ENCODE measurements at places on chromosomes 1 and 21. TPM values are rescaled to one million over a fixed set of nuclear protein-coding genes. Genes with fewer than 3 reads are reported as not detected.

DNA sequence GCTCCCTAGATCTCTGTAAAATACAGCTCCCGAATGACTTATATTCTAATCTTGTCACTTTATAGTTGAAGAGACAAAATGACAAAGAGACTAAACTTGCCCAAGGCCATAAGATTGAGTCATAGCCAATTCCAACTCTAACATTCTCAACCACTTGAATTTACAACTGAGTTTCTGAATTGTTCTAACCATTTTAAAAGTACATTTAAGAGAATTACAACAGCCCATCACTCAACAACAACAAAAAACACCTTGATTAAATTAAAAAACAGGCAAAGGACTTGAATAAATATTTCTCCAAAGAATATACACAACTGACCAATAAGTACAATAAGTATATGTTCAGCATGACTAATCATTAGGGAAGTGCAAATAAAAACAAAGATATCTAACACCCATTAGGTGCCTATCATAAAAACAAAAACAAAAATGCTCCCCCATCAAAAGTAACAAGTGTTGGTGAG, 8.7 kb upstream of the ADCY10 start:
- H3K27ac ChIP-seq: no peak overlapping the region
- no peak overlapping the region for H3K4me3 ChIP-seq
- H3K4me1 ChIP-seq: no peaks in the 10 kb centered on the region

DNA sequence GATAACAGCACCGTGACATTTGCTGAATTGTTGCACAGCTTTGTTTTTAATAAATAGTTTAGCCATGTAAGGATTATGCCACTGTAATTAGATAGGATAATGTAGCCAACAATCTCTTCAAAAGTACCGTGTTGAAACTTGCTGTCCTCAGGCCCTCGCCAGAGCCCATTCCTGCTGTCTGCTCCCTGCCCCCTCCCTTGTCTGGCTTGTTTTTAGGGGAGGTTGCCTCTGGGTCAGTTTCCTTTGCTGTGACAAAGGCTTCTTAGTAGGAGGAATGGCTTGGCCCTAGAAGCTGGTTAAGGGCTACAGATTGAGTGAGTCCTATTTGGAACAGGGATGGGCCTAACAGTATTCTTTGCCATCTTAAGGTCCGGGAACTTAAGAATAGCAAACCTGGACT, 107.9 kb downstream of the LMO4 start:
- no peak overlapping the region for H3K4me3 ChIP-seq
- no peaks in the 10 kb centered on the region for H3K36me3 ChIP-seq
- no peak overlapping the region for H3K27ac ChIP-seq
- H3K4me1 ChIP-seq: no peaks in the 10 kb centered on the region
- no peak for DNase-seq
- H3K27me3 ChIP-seq: no peaks in the 10 kb centered on the region

- no peak overlapping the region for H3K27ac ChIP-seq
- H3K4me3 ChIP-seq: no peak overlapping the region
- no peak for DNase-seq
- peaks cover 37% of the 10 kb centered on the region for H3K4me1 ChIP-seq
Measured at GRCh38 chr1:8938232-8938999, 7.3 kb upstream of the CA6 start.

GRCh38 chr1:237226177-237226944, 184.4 kb downstream of the RYR2 start:
- H3K27me3 ChIP-seq: no peaks in the 10 kb centered on the region
- H3K4me3 ChIP-seq: no peak overlapping the region
- no peaks in the 10 kb centered on the region for H3K36me3 ChIP-seq
- no peak for DNase-seq

- no peaks in the 10 kb centered on the region for H3K36me3 ChIP-seq
- no peak overlapping the region for H3K4me3 ChIP-seq
- no peaks in the 10 kb centered on the region for H3K27me3 ChIP-seq
- no peaks in the 10 kb centered on the region for H3K4me1 ChIP-seq
Measured at GRCh38 chr1:151859891-151860293, 6.4 kb upstream of the THEM5 start.

GRCh38 chr1:53134961-53135734, 7.3 kb downstream of the SLC1A7 start:
- H3K27ac ChIP-seq: no peak overlapping the region
- H3K27me3 ChIP-seq: no peaks in the 10 kb centered on the region
- H3K4me3 ChIP-seq: no peak overlapping the region
- no peak for DNase-seq

GRCh38 chr21:19245188-19245580, 841.6 kb upstream of the TMPRSS15 start:
- no peaks in the 10 kb centered on the region for H3K36me3 ChIP-seq
- H3K27ac ChIP-seq: no peak overlapping the region

GRCh38 chr1:206583707-206584648, 28.3 kb downstream of the EIF2D start:
- H3K27me3 ChIP-seq: no peaks in the 10 kb centered on the region
- H3K4me1 ChIP-seq: peaks cover 51% of the 10 kb centered on the region
- peaks cover 64% of the 10 kb centered on the region for H3K36me3 ChIP-seq
- peak; percentile 83 for DNase-seq

DNA sequence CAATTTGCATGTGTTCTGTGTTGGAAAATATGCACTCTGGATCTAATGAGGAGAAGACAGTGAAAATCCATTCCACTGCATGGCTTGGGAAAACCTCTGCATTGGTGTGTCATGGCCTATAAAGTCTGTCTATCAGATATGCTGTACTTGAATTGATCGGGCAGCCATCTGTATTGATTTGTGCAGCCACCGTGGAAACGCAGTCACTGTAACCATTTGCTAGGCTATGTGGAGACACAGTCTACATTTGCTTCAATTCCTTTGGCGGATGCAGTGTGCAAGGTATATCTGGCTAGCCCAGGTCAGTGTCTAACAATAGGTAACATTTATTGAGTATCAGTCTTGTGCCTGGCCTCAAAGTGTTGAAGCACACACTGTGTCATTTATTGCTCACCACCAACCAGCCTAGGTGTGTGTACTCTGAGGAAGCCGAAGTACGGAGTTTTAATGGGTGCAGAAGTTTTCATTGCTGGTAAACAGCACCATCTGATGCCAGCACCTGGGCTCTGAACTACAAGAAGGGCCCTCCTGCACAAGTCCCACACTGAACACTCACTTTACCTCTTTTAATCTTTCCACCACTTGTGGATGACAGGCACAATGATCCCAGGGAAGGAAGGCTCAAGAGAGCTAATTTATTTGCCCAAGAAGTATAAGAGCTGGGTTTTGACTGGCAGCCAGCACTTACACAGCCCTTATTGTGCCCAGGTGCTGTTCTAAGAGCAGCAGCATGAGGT, 83.4 kb downstream of the DAB1 start:
- DNase-seq: no peak
- H3K4me3 ChIP-seq: no peak overlapping the region
- H3K27me3 ChIP-seq: no peaks in the 10 kb centered on the region
- no peak overlapping the region for H3K27ac ChIP-seq

- no peak overlapping the region for H3K27ac ChIP-seq
- no peaks in the 10 kb centered on the region for H3K36me3 ChIP-seq
- no peak overlapping the region for H3K4me3 ChIP-seq
- DNase-seq: no peak
- H3K4me1 ChIP-seq: no peaks in the 10 kb centered on the region
- H3K27me3 ChIP-seq: no peaks in the 10 kb centered on the region
Measured at GRCh38 chr1:24126672-24127023, 14.7 kb upstream of the MYOM3 start.

DNA sequence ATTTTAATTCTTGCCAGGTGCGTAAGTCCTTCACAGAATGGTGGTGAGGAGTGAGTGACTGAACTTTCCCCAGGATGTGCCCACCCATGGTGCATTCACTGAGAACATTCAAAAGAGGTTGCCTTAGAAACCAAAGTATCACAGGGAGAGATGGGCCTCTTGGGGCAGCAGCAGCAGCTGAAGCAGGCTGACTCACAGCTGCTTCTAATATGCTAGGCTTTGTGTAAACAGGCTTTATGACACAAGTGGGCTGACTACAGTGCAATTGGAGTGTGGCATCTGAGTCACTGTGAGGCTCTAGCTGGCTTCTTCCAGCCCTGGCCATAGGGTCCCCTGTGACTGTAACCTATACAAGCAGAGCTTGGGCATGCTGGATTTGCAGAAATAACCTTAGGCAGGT, 12.6 kb downstream of the PIGP start:
- no peaks in the 10 kb centered on the region for H3K36me3 ChIP-seq
- H3K4me3 ChIP-seq: no peak overlapping the region
- no peak for DNase-seq
- no peaks in the 10 kb centered on the region for H3K27me3 ChIP-seq
- H3K4me1 ChIP-seq: no peaks in the 10 kb centered on the region

DNA sequence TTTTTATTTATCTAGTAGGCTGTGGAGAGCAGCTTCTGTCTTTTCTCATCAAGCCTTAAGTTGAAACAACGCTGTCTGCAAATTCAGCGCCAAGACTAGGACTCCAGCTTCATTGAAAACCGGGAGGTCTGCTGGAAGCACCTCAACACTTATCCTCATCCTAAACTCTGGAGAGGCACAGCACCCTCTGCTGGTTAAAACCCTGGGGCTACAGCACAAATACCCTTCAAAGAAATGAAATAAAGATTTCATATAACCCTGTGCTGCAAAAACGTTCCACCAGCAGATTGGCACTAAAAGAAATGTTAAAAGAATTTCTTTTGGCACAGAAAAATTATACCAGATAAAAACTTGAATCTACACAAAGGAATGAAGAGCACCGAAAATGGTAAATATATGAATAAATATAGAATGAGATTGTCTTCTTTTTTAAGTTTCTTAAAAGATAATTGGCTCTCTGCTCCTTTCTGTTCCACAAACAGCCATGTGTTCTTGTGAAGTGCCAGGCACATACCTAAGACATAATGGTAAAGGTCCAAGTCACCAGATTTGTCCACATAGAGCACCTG, 227.7 kb upstream of the SAMSN1 start:
- no peaks in the 10 kb centered on the region for H3K27me3 ChIP-seq
- DNase-seq: peak; percentile 18
- H3K36me3 ChIP-seq: no peaks in the 10 kb centered on the region
- H3K4me3 ChIP-seq: no peak overlapping the region

DNA sequence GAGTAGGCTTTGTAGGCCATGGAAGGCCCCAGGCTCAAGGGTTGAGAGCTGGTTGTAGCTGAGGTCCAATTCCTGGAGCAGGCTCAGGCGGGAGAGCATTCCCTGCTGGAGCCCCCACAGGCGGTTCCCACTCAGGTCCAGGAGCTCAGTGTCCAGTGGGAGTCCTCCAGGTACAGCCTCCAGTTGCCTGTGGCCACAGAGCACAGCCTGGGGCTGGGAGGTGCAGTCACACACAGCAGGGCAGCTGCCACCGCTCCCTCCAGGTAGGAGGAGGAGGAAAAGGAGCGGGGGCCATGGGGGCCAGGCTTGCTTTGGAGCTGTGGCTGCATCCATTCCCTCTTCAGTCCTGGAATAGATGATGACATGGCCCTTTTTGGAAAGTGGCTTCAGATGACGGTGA, 2.8 kb downstream of the LINGO4 start:
- H3K27me3 ChIP-seq: no peaks in the 10 kb centered on the region
- H3K4me1 ChIP-seq: no peaks in the 10 kb centered on the region
- H3K4me3 ChIP-seq: no peak overlapping the region
- DNase-seq: no peak

DNA sequence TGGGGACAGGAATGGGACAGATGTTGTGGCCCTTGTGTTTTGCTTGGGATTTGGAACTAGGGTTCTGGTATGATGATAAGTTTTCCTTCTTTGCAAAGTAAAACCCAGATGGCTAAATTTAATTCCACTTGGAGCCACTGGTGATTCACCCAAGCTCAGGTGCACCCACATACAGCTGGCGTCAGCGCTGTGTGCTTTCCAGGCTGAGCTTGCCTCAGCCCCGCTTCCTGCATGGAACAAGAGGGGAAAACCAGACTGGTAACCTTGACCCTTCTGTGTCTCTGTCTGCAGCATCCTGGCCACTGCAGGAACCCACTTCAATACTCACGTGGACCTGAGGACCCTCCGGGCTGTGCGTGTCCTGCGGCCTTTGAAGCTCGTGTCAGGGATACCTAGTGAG, 94.2 kb downstream of the CACNA1E start:
- DNase-seq: no peak
- no peaks in the 10 kb centered on the region for H3K36me3 ChIP-seq
- H3K4me3 ChIP-seq: no peak overlapping the region
- H3K27me3 ChIP-seq: no peaks in the 10 kb centered on the region
- H3K27ac ChIP-seq: no peak overlapping the region

GRCh38 chr1:153392822-153393221, 1.9 kb upstream of the S100A8 start:
- H3K4me1 ChIP-seq: no peaks in the 10 kb centered on the region
- H3K27me3 ChIP-seq: peaks cover 5% of the 10 kb centered on the region
- no peaks in the 10 kb centered on the region for H3K36me3 ChIP-seq
- no peak for DNase-seq
- no peak overlapping the region for H3K27ac ChIP-seq

DNA sequence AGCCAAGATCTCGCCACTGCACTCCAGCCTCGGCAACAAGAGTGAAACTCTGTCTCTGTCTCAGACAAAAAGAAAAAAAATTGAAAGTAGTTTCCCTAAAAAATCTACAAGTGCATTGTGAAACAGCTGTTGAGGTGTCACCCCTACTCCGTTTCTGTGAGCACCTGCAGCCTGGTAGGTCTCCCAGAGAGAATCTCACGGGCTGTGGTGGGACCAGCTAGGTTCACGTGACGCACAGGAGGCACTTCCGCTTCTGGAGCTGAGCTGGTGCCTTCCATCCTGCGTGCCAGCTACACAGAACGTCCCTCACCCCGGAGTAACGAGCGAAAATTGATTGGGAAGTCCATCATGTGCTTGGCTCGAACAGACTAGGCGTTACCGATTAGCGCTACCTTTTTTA, 66.8 kb downstream of the COL24A1 start:
- H3K4me1 ChIP-seq: no peaks in the 10 kb centered on the region
- no peak overlapping the region for H3K27ac ChIP-seq
- no peak for DNase-seq
- no peak overlapping the region for H3K4me3 ChIP-seq
- H3K27me3 ChIP-seq: no peaks in the 10 kb centered on the region

- H3K4me1 ChIP-seq: no peaks in the 10 kb centered on the region
- H3K4me3 ChIP-seq: no peak overlapping the region
- H3K36me3 ChIP-seq: no peaks in the 10 kb centered on the region
- no peaks in the 10 kb centered on the region for H3K27me3 ChIP-seq
Measured at GRCh38 chr1:87588495-87588894, 259.8 kb downstream of the LMO4 start.

- no peaks in the 10 kb centered on the region for H3K36me3 ChIP-seq
- no peaks in the 10 kb centered on the region for H3K4me1 ChIP-seq
- H3K27ac ChIP-seq: no peak overlapping the region
- no peak for DNase-seq
Measured at GRCh38 chr1:55380355-55380970, 165.3 kb upstream of the USP24 start.

GRCh38 chr21:45148316-45148990, 74.1 kb downstream of the ADARB1 start:
- H3K27me3 ChIP-seq: no peaks in the 10 kb centered on the region
- DNase-seq: no peak
- peaks cover 20% of the 10 kb centered on the region for H3K4me1 ChIP-seq
- H3K27ac ChIP-seq: no peak overlapping the region

Gene RSPH1
- not detected for total RNA-seq

Gene LCE3D
- total RNA-seq: not detected

Gene RBM11
- total RNA-seq: 1.9 TPM

Gene RHOU
- 0.88 TPM for total RNA-seq

Gene LDLRAD2
- not detected for total RNA-seq

Gene IGSF9
- total RNA-seq: 0.04 TPM

Gene TFB2M
- 32.9 TPM for total RNA-seq

Gene S100A10
- 279 TPM for total RNA-seq

Gene FAM78B
- 0.26 TPM for total RNA-seq

Gene CENPF
- 45.5 TPM for total RNA-seq

Gene SMPDL3B
- 0.27 TPM for total RNA-seq

Measured in CD8-positive, alpha-beta memory T cell (primary cell).